ENCODE measurements at places on chromosomes 3 and 15.

- no peak for DNase-seq
Observed at GRCh38 chr3:64612916-64613526, 74.8 kb downstream of the ADAMTS9 start.

GRCh38 chr15:79896634-79897379 is at the start of gene MTHFS:
Gene MTHFS (minus strand): TSS chr15:79897014. CDS start chr15:79896988, 26 bp downstream.
- DNase-seq: peak; percentile 85

DNA sequence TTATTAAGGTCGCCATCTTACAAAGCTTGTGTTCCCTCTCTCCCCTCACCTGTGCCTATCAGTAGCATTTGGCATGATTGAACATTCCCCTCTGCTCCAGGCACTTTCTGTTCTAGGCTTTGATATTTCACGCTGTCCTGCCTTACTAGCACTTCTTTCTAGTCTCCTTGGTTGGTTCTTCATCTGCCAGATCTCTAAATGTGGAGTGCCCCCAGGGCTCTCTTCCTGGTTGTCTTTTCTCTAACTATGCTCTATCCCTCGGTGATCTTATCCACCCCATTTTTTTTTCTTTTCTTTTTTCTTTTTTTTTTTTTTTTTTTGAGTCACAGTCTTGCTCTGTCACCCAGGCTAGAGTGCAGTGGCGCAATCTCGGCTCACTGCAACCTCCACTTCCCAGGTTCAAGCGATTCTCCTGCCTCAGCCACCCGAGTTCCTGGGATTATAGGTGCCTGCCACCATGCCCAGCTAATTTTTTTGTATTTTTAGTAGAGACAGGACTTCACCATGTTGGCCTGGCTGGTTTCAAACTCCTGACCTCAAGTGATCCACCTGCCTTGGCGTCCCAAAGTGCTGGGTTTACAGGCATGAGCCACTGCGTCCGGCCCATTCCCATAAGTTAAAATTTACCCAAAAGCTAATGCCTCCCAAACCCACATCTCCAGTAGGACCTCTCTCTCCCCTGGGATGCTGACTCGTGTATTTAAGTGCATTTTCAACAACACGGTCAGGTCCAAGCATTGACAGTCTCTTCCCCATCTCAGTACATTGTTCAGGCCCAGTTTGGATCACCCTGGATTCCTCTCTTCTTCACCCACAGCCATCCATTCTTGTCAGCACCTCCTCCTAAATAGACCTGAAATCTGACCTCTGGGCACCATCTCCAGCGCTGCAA is 5.2 kb downstream of the NUSAP1 start:
- DNase-seq: no peak

- DNase-seq: no peak
Observed at GRCh38 chr3:100059472-100059871, 54.8 kb downstream of the FILIP1L start.

DNA sequence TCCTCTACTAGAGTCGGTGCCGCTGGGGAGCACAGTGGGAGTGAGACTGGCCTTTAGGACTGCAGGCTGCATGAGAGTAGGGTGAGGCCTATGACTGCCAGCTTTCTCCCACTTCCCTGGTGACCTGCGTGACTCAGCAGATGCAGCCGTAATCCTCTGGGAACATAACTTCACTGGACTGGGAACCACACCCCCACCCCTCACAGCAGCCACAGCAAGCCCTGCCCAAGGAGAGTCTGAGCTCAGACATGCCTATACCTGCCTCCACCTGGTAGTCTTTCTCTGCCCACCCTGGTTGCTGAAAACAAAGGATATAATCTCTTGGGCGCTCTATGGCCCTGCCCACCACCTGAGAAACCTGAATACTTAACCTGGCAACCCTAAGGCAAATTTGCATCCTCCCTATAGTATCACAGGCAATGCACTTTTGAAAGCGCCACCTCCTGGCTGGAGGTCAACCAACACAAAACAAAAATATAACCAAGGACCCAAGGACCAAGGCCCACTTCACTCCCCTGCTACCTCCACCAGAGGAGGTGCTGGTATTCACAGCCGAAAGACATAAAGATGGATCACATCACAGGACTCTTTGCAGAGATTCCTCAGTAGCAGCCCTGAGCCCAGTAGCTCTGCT is 308.9 kb downstream of the CTNNB1 start:
- DNase-seq: no peak

DNA sequence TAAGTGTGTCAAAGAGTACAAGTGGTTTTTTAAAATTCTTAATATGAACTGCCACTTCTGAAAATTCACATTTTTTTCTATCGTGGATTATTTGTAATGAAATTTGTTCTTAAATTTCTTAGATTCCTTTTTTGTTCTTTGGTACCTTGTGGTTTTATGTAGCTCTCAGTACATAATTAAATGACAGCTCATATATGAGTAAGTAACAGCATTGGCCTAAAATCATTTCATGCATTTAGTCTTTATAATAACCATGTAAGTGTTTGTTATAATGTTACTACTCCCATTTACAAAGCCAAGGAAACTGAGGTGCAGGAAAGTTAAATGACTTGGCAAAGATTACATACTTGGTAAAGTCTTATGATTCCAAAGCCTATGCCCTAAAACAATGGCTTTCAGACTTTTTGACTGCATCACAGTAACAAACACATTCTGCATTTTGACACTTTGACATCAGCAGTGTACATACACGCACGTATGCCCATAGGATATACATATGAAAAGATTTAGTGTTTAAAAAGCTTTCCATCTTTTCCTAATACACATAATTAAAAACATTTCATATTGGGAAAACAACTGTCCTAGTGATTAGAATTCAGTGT is 14.9 kb downstream of the SPRED1 start:
- DNase-seq: no peak

DNA sequence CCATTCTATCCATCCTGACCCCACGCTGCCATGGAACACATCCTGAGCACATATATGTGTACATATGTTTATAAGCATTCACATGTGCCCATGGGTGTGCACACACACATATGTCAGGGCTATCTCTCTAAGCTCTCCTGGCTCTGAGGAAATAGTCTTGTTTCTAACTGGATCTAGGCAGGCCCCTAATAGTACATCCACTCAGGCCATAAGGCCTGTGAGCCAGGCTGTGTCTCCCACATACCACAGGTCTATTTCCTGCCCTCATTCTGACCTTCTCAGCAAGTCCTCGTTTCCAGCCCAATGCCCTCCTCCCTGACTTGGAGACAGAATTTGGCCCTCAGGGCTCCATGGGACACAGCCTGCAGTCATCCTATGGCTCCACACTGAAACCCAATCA is 284.8 kb upstream of the CTNNB1 start:
- no peak for DNase-seq

DNA sequence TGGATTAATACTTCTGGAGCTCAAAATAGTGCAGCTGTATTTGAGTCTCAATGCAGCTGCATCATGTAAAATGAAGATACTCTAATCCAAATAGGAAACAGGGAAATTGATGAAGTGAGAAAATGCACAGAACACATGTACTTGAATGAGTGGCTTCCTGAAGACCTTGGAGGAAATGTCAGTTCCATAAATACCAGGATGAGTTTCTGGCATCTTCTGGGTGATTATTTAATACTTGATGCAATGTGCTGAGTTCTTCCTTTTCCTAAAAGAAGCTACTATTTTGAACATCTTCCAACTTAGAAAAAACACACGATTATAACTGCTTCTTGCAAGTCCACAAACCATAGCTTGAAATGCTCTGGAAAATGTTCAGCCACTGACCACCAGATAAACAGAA is 162.8 kb downstream of the SLC9A9 start:
- no peak for DNase-seq

- DNase-seq: no peak
Observed at GRCh38 chr15:32659340-32660155, 18.0 kb downstream of the SCG5 start.

DNA sequence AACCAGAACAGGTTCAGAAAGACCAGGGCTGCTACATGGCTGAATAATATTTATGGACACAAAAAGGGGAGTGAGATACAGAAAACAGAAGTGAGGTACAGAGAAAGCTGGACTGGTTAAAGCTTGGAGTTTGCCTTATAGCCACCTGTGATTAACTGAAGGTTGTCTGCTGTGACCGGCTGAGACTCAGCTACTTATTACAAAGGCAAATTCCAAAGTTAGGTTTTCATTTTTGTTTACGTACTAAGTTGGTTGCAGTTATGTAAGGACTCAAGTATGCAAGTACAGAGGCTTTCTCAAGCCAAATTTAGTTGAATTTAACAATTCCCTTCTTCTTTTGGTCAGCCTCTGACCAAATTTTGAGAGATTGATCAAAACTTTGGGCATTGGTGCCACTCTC is 264.6 kb downstream of the THSD4 start:
- no peak for DNase-seq

GRCh38 chr3:55270976-55271375 is 216.1 kb downstream of the WNT5A start:
- no peak for DNase-seq

GRCh38 chr3:178419071-178419470 is 117.2 kb upstream of the KCNMB2 start:
- DNase-seq: no peak

GRCh38 chr15:78045189-78045588 is 32.3 kb downstream of the TBC1D2B start:
- no peak for DNase-seq
